ENCODE measurements at places on chromosomes 3 and 15. TPM values are rescaled to one million over a fixed set of nuclear protein-coding genes. Genes with fewer than 3 reads are reported as not detected.

PLCD1 gene
- total RNA-seq: 40.7 TPM

DPP8 gene
- 39.4 TPM for total RNA-seq

MAN2C1 gene
- 231 TPM for total RNA-seq

DIPK2A gene
- 20.5 TPM for total RNA-seq

SMCO1 gene
- not detected for total RNA-seq

FOXL2NB gene
- total RNA-seq: not detected

Data from sciatic nerve (tissue), 2 donors.